ENCODE measurements at places on chromosomes 6 and 20. TPM values are rescaled to one million over a fixed set of nuclear protein-coding genes. Genes with fewer than 3 reads are reported as not detected.

DNA sequence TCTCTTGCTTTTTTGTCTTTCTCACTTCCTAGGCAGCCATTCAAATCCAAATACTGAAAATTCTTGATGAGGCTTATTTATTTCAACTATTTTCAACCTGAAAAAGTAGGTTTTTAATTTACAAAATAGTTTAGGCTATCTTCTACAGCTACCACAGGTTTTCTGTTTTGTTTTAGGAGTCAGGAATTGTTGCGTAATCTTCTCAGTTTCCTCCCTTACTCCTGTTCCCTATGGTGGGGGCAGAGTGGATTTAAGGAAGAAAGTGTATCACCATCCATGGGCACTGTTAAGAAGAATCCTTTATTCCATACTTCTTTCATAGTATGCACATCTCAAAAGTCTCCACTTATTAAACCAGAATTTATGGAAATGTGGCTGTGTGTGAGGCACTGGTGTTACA is 182.4 kb downstream of the KHDC1L start:
- no peak for DNase-seq

GRCh38 chr20:43955062-43955749 is 40.6 kb downstream of the TOX2 start:
- no peak for DNase-seq

- no peak for DNase-seq
Measured at GRCh38 chr20:4533368-4534133, 188.2 kb upstream of the PRND start.

GRCh38 chr6:28383235-28384142 is 16.1 kb downstream of the ZSCAN12 start:
- DNase-seq, result peak; percentile 90

GRCh38 chr6:19999319-20000191 is 162.4 kb downstream of the ID4 start:
- no peak for DNase-seq

- DNase-seq, result no peak
Measured at GRCh38 chr6:110085285-110085684, 94.2 kb downstream of the WASF1 start.

DNA sequence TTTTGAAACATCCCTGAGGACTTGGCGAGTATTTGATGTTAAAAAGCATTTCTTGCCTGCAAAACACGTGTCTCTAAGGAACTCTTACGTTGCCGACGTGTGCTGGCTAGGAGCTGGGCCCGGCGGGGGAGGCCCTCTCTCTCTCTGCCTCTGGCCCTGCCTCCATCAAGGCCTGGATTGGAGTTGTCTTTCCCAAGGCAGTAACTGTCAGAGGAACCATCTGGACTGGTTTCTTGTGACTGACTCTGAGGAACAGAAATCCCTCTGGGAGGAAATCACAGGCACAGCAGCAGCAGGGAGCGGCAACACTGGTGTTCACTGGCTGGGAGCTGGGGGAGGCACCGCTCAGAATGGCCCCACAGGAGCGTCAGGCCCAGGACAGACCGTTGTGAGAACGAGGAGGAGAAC is 244.2 kb downstream of the NRN1 start:
- peak; percentile 27 for DNase-seq

GRCh38 chr6:170188571-170189001 is 102.3 kb downstream of the DLL1 start:
- no peak for DNase-seq

DNA sequence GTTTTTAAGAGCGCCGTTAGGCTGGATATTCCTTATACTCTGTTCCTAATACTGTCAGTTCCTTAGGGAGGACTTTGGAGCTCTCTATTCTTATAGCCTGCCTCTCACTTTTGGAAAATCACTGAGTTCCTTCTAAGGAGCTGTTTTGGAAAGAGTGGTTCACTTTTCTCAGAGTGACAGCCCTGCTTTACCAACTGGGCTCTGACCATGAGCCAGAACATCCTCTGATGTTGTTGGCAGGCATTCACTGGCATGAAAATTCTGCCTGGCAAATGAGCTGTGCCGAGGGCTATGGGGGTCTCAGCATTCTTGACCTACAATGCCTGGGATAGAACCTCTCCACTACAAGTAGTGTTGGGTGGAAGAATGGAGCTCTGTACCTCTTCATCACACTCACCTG is 14.9 kb upstream of the SEMG1 start:
- no peak for DNase-seq

DNA sequence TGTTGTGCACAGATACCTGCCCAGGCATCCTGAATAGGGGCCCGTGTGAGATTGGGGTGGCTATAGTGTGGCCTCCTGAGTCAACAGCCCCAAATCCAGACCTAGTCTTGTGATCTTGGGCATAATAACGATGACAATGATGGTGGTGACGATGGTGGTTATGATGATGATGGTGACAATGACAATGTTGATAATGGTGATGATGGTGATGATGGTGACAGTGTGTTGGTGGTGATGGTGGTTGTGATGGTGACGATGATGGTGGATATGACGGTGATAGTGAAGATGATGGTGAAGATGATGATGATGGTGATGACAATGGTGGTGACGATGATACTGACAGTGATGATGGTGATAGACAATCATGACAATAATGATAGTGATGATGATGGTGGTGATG is 5.1 kb upstream of the RPS21 start:
- DNase-seq, result no peak

GRCh38 chr6:165220045-165220444 is 89.4 kb downstream of the C6orf118 start:
- no peak for DNase-seq

- no peak for DNase-seq
Measured at GRCh38 chr20:48684501-48685041, 143.2 kb downstream of the PREX1 start.

- DNase-seq, result peak; percentile 44
Measured at GRCh38 chr6:41970436-41970846, 28.8 kb upstream of the CCND3 start.

- no peak for DNase-seq
Measured at GRCh38 chr20:43667341-43668132, 623 bp downstream of the MYBL2 start.

DNA sequence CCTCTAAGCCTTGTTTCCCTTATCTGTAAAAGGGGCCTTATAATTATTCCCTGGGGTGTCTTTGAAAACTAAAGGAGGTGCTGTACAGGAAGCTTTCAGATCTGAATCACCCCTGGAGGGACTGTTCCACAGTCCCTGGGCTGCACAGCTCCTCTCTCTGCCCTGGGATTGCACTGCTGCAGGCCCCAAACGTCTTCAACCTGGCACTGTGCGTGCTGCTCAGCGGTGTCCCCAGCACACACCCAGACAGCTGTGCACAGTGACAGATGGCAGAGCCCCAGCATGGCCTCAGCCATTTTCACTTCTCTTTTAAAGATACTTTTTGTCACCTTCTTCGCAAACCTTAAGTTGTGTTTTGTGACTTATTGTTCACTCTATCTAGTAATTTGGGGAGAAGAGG is 50.7 kb upstream of the INSM1 start:
- peak; percentile 40 for DNase-seq

GRCh38 chr20:41560970-41561369 is 57.2 kb downstream of the CHD6 start:
- DNase-seq, result no peak

- no peak for DNase-seq
Measured at GRCh38 chr6:142707255-142707654, 237.7 kb downstream of the HIVEP2 start.

DNA sequence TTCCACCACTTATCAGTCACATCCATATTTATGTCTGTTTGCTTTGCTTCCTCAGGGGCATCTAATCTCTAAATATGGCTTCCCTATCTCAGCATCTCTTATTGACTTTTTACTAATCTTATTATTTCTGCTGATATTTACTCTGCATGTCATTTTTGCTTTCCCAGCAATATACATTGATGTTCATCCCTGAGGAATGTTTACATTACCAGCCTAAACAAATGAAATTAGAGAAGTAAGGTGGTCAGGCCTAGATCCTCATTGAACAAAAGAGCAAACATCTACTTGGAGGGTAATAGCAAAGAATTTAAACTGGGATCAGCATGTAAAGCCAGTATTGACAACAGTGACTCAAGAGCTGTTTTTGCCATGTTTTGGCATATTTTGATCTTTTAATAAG is 546.4 kb downstream of the MMUT start:
- no peak for DNase-seq

DNA sequence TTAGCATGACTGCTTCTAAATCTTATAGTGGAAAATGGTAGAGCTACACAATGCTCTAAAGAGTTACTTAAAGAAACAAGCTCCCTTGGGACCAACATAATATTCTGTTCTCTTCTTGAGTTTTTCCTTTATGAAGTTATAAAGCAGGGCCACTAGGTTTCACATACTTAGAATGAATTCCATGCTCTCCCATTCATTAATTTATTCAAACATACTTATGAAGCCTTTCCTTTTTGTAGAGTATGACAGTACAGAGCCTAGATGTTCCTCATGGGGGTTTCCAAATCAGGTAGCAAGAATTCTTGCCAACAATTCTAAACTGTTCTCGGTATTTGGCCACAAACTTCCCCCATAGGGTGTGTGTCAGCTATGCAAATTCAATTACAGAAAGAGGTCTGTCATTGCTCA is 20.6 kb upstream of the FABP7 start:
- DNase-seq, result no peak

GRCh38 chr6:42084889-42085288 is 34.6 kb downstream of the TAF8 start:
- DNase-seq, result no peak

DNA sequence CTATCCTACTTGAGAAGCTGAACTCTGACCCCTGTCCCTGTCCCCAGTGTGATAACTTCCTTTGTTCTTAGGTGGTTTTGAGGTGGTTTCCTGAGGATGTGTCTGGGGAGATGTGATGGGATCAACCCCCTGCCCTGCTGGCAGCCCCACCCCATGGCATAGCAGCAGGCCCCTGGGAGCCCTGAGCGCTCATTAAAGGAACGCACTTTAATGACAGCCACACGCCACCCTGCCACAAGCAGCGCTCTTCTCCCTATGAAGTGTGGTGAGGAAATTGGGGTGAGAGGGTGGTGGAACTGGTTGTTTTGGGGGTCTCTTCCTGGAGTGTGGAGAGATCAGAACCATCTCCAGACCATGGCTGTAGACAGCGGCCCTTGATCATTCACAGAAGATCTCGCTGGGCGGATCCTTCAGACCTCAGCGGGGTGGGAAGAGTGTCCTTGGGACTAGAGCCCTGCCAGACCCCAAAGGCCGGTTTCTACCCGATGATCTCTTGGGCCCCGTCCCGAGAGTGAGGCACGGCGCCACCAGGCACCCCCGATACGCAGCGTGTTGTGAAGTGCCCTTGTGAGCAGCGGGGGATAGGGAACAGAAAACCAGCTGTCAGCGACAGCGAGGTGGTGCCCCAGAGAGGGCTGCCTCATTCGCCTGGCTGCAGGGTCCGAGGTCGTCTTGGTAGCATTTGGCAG is 45.4 kb downstream of the SYNJ2 start:
- no peak for DNase-seq

DNA sequence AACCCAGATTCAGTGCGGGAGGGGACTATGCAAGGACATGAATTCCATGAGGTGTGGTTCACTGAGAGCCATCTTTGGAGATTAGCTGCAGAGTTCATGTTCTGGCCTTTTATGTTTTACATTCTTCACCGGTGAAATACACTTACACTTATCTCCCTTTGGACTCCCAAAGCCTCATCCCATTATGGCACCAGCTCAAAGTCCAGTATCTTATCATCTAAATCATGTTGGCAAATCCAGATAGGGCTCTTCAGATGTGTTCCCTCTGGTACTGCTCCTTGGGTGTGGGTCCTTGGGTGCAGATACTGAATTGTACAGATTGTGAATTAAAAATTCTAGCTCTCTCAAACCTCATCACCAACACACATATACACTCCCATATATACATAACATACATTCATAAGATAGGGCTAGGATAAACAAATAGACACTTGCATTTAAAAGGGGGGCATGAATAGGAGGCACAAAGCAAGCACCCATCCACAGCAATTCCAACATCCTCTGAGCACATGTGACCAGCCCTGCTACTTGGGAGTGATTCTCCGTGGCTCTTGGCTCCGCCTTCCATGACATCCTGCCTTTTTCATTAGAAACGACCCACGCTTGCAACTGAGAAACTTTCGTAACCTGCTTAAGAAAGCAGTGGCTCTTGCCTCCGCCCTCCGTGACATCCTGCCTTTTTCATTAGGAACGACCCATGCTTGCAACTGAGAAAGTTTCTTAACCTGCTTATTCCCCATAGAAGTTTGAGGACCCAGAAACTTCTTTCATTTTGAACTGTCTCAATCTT is 53.6 kb upstream of the LRRC1 start:
- no peak for DNase-seq

DNA sequence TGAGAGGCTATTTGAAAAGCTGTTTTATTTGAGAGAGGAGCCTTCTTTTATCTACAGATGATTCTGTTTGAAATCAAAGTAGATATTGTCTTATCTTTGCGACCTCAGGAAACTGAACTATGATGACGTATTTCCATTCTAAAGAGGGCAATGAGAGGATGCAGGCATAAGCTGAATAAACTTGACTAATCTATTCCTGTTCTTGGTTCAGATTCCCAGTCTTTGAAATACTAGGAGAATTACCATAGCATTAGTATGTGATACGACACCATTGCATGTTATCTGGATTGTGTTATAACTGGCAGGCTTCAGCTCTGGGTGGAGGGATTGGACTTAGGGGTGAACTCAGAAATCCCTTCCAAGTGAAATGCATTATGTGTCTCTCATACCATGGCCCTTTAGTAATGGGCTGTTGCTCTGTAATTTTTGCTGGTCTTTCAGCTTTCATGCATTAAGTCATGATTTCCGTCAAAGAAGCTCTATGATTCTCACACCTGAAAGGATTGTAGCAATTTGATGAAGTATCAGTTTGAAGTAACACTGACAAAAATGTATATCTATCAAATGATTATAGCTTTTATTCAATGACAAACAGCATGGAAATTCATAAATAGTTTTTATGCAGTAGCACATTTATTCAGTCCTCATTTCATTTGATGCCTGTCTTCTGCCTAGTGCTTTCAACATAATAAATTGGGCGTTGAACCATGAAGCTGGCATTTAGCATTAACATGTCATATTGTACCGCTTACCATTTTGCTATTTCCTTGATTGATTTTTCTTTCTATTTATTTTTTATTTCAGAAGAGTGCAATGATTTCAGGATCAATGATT is 138.4 kb upstream of the SPACA1 start:
- DNase-seq, result no peak

DNA sequence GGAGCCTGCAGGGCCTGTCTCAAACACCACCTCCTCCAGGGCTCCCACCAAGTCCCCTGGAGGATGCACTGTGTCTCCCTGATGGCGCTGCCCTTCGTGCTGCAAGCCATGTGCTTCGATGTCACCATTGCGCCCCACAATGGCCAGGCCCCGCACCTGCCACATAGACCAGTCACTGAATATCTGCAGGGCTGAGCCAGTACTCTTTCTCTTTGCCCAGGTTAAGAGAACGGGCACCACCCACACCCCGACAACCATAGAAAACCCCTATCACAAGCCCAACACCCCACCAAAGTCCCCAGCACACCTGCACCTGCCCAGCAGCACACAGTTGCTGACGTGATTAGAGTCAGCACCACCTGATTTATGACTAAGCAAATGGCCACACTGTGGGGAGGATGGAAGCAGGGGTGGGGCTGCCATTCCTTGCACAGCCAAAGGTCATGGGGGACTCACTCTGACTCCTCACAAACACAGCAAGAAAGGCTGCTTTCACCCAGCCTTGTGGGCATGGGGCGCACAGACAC is 104.3 kb downstream of the SLC23A2 start:
- DNase-seq, result no peak

The CRISP2 gene
- total RNA-seq, result not detected

The FOXF2 gene
- 0.09 TPM for total RNA-seq

The DACT2 gene
- total RNA-seq, result 0.21 TPM

The LY6G6D gene
- not detected for total RNA-seq

The PHACTR1 gene
- 71.4 TPM for total RNA-seq

The CITED2 gene
- 137 TPM for total RNA-seq

The LAMA4 gene
- total RNA-seq, result 42.6 TPM

The PNLDC1 gene
- total RNA-seq, result not detected

The MYMX gene
- total RNA-seq, result not detected

All from heart left ventricle (tissue), 16 donors.